ENCODE measurements at places on chromosomes 1 and 21.

DNA sequence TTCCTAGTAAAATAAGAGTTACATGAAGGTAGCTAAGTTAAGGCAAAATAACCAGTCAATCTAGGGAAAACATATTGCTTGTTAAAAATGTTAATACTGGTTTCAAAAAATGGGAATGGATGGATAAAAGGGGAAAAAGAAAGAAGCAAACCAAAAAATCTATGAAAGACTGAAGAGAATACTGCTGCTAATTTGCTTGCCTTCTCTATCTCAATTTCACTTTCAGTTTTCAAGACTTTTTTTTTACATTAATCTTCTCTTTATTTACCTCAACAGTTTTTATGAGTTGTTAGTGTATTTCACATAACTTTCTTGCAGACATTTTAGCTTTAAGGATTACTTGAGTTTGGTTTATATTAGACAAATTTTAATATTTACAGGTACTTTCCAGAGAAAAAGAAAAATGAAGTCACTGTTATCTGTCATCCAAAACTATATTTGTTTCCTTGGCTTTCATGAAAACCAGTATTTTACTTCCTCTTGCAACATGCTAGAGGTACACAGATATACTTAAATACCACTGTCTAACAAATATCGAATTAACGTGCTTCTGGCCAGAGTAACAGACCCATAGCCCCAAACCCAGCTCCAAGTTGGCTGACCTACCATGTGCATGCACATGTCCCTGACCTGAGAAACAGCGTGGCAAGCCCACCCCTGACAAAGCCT, 70.7 kb downstream of the COL24A1 start:
- DNase-seq = no peak

- no peak for DNase-seq
Measured at GRCh38 chr1:204909109-204909508, 38.4 kb downstream of the NFASC start.

DNA sequence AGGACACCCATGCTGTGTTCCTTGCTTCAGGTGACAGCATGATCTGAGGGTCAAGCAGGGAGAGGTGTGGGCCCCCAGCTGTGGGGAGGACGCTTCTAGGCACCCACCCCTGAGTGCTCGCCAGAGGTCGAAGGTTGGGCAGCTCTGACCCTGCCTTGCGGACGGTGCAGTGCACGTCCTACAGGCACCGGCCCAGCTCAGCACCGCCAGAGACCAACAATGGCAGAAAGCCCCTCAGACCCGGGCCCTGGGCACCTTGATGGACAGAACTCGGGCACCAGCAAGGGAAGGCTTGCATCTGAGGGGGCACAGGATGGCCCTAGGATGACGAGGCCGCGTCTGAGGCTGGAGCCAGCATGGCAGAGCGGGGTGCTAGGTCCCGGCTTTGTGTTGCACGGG, 24.7 kb downstream of the NADK start:
- DNase-seq = no peak

GRCh38 chr1:79310609-79311008, 304.1 kb upstream of the ADGRL4 start:
- no peak for DNase-seq

GRCh38 chr1:17520041-17520440, 19.5 kb upstream of the ARHGEF10L start:
- no peak for DNase-seq

- DNase-seq = no peak
Measured at GRCh38 chr1:210477328-210477924, 148.7 kb downstream of the HHAT start.
